Stimulated activated CD8-positive, alpha-beta memory T cell treated with anti-CD3 and anti-CD28 coated beads, Interleukin-4, amount 100 ng/mL, for 4 hours (primary cell): ENCODE measurements at places on chromosomes 5 and 9.

DNA sequence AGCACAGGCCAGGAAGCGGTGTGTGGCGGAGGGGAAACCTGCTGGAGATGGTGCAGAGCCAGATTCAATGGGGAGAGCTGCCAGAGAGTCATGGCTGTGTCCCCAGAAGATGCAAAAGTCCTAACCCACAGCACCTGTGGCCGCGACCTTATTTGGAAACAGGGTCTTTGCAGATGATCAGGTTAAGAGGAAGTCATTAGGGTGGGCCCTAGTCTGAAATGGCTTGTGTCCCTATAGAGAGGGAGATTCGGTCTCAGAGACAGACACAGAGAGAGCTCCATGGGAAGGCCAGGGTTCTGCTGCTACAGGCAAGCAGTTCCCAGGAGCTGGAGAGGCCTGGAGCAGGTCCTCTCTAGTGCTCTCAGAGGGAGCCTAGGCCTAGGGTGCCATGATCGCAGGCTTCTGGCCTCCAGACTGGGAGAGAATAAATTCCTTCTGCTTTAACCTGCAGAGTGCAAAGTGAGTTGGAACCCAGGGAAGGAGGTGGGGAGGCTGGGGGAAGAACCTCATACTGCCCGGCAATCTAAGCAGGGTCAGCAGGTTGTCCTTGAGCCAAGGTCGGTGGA is 1.9 kb upstream of the LPCAT1 start:
- DNase-seq = no peak

GRCh38 chr9:111917980-111918379 is 21.4 kb downstream of the UGCG start:
- DNase-seq = no peak

GRCh38 chr5:40385544-40385943 is 294.2 kb upstream of the PTGER4 start:
- DNase-seq = no peak

- DNase-seq = no peak
Observed at GRCh38 chr9:121771418-121771817, 120.0 kb downstream of the DAB2IP start.

DNA sequence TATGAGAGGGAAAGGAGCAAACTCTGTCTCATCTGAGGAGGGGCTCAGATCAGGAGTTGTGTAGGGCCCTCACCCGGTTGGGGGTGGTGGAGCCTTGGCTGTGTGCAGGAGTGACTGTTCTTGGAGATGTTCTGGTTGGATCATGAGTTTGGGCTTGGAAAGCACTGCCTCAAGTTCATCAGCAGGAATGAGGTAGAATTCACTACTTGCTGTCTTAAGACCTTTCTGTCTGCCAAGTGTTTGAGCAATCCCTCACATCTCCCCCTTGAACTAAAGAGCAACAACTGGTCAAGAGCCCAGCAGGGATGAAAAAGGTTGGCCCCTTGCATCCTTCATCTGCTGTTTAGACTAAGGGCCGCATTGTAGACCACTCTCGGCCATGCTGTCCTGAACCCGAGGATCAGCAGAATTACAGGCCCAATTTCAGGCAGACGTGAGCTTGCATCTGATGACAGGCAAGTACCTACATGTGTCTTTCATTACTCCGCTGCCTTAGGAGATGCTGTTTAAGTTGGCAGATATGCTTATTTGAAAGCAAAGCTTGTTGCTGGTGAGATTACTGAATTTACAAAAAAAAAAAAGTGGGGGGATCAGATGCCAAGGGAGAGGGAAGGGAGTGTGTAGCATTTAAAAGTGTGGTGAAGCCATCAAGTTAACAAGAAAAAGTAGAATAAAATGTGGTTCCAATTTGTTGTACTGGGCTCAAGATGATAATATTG is 36.4 kb downstream of the PIK3R1 start:
- DNase-seq = no peak
